HFFc6 (cell line): ENCODE measurements at places on chromosomes 2 and 18. TPM values are rescaled to one million over a fixed set of nuclear protein-coding genes. Genes with fewer than 3 reads are reported as not detected.

- no peaks in the 10 kb centered on the region for H3K27me3 ChIP-seq
- H3K4me3 ChIP-seq, result no peak overlapping the region
- no peak overlapping the region for H3K27ac ChIP-seq
- no peaks in the 10 kb centered on the region for H3K36me3 ChIP-seq
Measured at GRCh38 chr2:137348301-137348700, 583.0 kb downstream of the THSD7B start.

- H3K27ac ChIP-seq, result no peak overlapping the region; the same call in 1 of the 2 replicates
- DNase-seq, result no peak
- H3K4me1 ChIP-seq, result peaks cover 44% of the 10 kb centered on the region
- no peak overlapping the region for H3K4me3 ChIP-seq
- H3K27me3 ChIP-seq, result peaks cover 5% of the 10 kb centered on the region; the same call in 1 of the 2 replicates
- H3K36me3 ChIP-seq, result no peaks in the 10 kb centered on the region
Measured at GRCh38 chr18:473802-474201, 26.7 kb downstream of the COLEC12 start.

- H3K4me1 ChIP-seq, result peaks cover 12% of the 10 kb centered on the region
- no peak overlapping the region for H3K27ac ChIP-seq
- peaks cover 6% of the 10 kb centered on the region for H3K27me3 ChIP-seq
Measured at GRCh38 chr2:54386585-54386984, 69.5 kb upstream of the SPTBN1 start.

GRCh38 chr2:120225549-120226065 is 2.4 kb upstream of the TMEM185B start:
- no peak overlapping the region for H3K4me3 ChIP-seq
- no peak for DNase-seq
- no peak overlapping the region for H3K27ac ChIP-seq
- peaks cover 28% of the 10 kb centered on the region for H3K4me1 ChIP-seq
- H3K36me3 ChIP-seq, result peaks cover 19% of the 10 kb centered on the region
- H3K27me3 ChIP-seq, result peaks cover 8% of the 10 kb centered on the region

- peaks cover 5% of the 10 kb centered on the region for H3K27me3 ChIP-seq
- H3K4me1 ChIP-seq, result peaks cover 7% of the 10 kb centered on the region; the same call in 1 of the 2 replicates
- peaks cover 12% of the 10 kb centered on the region for H3K36me3 ChIP-seq
Measured at GRCh38 chr2:23698721-23699579, 228.0 kb downstream of the ATAD2B start.

DNA sequence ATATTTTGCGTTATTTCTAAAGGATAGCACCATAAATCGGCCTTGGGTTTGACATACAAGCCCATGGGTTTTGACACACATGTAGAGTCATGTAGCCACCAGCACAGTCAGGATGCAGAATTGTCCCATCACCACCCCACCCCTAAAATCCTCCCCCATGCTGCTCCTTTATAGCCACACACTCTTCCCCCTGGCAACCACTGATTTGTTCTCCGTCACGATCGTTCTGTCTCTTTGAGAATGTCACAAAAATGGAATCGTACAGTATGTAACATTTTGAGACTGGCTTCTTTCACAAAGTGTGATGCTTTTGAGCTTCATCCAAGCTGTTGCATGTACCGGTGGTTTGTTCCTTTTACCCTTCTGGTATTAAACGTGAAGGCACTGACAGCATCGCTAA is 39.1 kb downstream of the CRACDL start:
- H3K27ac ChIP-seq, result no peak overlapping the region
- H3K27me3 ChIP-seq, result peaks cover 29% of the 10 kb centered on the region
- no peak for DNase-seq
- no peak overlapping the region for H3K4me3 ChIP-seq
- H3K36me3 ChIP-seq, result no peaks in the 10 kb centered on the region

GRCh38 chr2:174902506-174903263 is 102.5 kb downstream of the CHN1 start:
- DNase-seq, result no peak
- no peaks in the 10 kb centered on the region for H3K36me3 ChIP-seq
- no peak overlapping the region for H3K4me3 ChIP-seq
- no peaks in the 10 kb centered on the region for H3K27me3 ChIP-seq
- peaks cover 25% of the 10 kb centered on the region for H3K4me1 ChIP-seq

DNA sequence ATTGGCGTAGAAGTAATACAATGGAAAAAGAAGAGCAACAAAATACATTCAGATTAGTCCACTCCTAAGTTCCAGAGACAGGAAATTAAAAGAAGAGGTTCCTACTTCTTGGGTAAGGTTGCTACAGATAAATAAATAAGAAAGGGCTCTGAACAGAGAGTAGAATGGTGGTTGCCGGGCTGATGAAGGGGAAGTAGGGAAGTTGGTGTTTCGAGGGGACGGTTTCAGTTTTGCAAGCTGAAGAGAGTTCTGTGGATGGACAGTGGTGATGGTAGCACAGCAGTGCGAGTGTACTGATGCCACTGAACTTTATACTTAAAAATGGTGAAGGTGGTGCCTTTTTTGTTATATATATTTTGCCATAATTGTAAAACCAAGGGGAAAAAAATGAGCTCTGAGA is 48.2 kb downstream of the CABYR start:
- H3K4me3 ChIP-seq, result no peak overlapping the region
- H3K4me1 ChIP-seq, result peaks cover 15% of the 10 kb centered on the region
- H3K36me3 ChIP-seq, result no peaks in the 10 kb centered on the region
- no peak for DNase-seq
- no peaks in the 10 kb centered on the region for H3K27me3 ChIP-seq

DNA sequence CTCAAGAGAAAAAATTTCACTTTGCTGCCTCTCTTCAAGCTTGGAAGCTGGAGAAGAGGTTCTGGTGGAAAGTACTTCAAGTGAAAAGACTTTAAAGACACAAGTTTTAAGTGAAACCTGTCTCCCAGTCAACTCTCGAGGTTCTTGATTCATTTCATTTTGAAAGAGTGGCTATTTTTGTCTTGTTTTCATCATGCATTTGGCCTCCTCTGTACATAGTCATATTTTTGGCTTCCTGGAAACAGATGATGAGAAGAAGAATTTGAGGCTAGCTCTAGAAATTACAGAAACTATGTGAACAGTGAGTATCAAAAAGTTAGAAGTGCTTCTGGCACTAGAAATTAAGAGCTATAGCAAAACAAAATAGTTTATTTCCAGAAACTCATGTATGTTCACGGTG is 124.8 kb downstream of the DTNA start:
- DNase-seq, result no peak
- no peaks in the 10 kb centered on the region for H3K36me3 ChIP-seq
- no peak overlapping the region for H3K27ac ChIP-seq
- peaks cover 2% of the 10 kb centered on the region; the same call in 1 of the 2 replicates for H3K27me3 ChIP-seq
- no peak overlapping the region for H3K4me3 ChIP-seq
- no peaks in the 10 kb centered on the region for H3K4me1 ChIP-seq

The SLC23A3 gene
- total RNA-seq, result 0.68 to 1.6 TPM (median 0.99 TPM) in 3 replicates

The COLEC11 gene
- not detected in 3 replicates for total RNA-seq

The UPP2 gene
- total RNA-seq, result not detected in 3 replicates

The ZC3H15 gene
- 55.3 to 67.7 TPM (median 59.2 TPM) in 3 replicates for total RNA-seq

The LOXL3 gene
- total RNA-seq, result 72.0 and 76.2 TPM in 2 replicates

The ZNF804A gene
- 0.08 TPM in 1 of 3 replicates, not detected in the others for total RNA-seq
